ENCODE measurements at places on chromosomes 16 and 17. TPM values are rescaled to one million over a fixed set of nuclear protein-coding genes. Genes with fewer than 3 reads are reported as not detected.

AIPL1 gene
- not detected for total RNA-seq

TNRC6C gene
- 20.3 TPM for total RNA-seq

KAT7 gene
- 93.0 TPM for total RNA-seq

CCL5 gene
- total RNA-seq: 33.1 TPM

GUCY2D gene
- not detected for total RNA-seq

CDK3 gene
- 5.6 TPM for total RNA-seq

ACSM5 gene
- not detected for total RNA-seq

COG4 gene
- total RNA-seq: 37.6 TPM

FADS6 gene
- total RNA-seq: not detected

KRT39 gene
- total RNA-seq: not detected

SOX15 gene
- total RNA-seq: not detected

MARCHF10 gene
- not detected for total RNA-seq

CX3CL1 gene
- not detected for total RNA-seq

ABCA8 gene
- total RNA-seq: not detected

KCNH4 gene
- 0.53 TPM for total RNA-seq

MYH11 gene
- total RNA-seq: not detected

KRTAP2-1 gene
- not detected for total RNA-seq

KCNG4 gene
- not detected for total RNA-seq

DPEP3 gene
- total RNA-seq: not detected

NOL3 gene
- total RNA-seq: 17.5 TPM

GSDMA gene
- total RNA-seq: 0.98 TPM

TMC5 gene
- total RNA-seq: not detected

ZACN gene
- 4.8 TPM for total RNA-seq

TP53TG3C gene
- total RNA-seq: 0.55 TPM

HOXB1 gene
- total RNA-seq: not detected

ASPHD1 gene
- total RNA-seq: 2.7 TPM

TTLL6 gene
- not detected for total RNA-seq

TNFSF12 gene
- 10.9 TPM for total RNA-seq

ZFP3 gene
- total RNA-seq: 2.2 TPM

PDE6G gene
- 1.4 TPM for total RNA-seq

CHD9NB gene
- 0.14 TPM for total RNA-seq

CES5A gene
- not detected for total RNA-seq

TBC1D3C gene
- total RNA-seq: not detected

ZNF500 gene
- total RNA-seq: 11.6 TPM

CCL2 gene
- total RNA-seq: not detected

WFIKKN2 gene
- total RNA-seq: not detected

ZKSCAN2 gene
- total RNA-seq: 5.5 TPM

CNTD1 gene
- total RNA-seq: not detected

TEX14 gene
- 0.14 TPM for total RNA-seq

OR1F1 gene
- not detected for total RNA-seq

TEKT3 gene
- total RNA-seq: not detected

MYH13 gene
- total RNA-seq: not detected

Data from activated CD4-positive, alpha-beta T cell treated with anti-CD3 and anti-CD28 coated beads for 36 hours (primary cell).